Left colon (tissue), 2 donors: ENCODE measurements at places on chromosomes 2 and 18. TPM values are rescaled to one million over a fixed set of nuclear protein-coding genes. Genes with fewer than 3 reads are reported as not detected.

DNA sequence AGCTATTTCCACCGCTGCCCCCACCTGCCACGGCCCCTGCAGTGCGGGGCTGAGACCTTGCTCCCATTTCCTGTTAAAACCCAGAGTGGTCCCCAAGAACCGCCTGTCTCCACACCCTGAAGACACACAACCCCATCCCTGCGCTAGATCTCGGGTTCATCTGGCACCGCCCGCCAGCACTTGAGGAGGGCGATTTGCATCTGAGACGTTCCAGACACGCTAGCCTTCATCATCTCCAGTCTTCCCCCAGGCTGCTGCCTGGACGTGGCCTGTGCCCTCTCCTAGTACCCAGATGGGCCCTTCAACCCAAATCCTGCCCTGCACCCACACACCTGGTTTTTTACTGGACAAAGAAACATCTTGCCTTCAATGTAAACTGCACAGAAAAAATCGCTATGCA, 49.8 kb downstream of the SLC66A2 start:
- no peak for DNase-seq

The KDSR gene
- 42.8 TPM for total RNA-seq

The FZD7 gene
- 10.0 TPM for total RNA-seq

The CYRIA gene
- total RNA-seq = 2.4 TPM

DNA sequence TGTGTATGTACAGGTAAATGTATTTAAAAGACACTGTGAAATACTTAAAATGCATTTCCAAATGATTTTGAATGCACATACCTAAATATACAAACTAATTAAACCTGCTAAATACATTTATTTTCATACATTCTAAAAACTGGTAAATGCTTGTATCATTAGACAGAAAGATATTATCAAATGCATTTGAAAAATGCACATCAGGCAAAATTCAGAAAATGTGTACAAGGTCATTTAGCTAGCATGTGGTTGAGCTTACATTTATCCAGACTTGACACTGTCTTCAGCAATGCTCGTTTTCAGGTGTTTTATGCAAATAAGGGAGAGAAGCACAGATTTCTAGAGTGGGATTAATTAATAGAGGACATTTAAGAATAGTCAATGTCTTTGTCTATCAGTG, 374.2 kb downstream of the SUCLG1 start:
- no peak for DNase-seq

DNA sequence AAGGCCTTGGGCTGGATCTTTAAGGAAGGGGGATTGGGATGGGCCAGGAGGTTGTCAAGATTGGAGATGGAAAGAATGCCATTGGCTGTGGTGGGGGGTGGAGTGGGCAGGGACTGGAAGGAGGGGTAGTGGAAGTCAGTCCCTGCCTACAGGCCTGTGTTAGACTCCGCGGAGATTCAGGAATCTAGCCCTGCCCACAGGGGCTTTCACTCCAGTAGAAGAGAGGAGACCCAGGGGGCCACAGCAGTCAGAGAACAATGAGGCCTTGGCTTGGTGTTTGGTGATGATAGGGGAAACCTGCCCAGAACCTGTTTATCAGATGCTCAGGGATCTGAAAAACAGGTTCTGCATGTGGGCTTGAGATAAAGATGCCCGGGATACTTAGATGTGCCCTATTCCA, 6.1 kb downstream of the STEAP3 start:
- DNase-seq = no peak

DNA sequence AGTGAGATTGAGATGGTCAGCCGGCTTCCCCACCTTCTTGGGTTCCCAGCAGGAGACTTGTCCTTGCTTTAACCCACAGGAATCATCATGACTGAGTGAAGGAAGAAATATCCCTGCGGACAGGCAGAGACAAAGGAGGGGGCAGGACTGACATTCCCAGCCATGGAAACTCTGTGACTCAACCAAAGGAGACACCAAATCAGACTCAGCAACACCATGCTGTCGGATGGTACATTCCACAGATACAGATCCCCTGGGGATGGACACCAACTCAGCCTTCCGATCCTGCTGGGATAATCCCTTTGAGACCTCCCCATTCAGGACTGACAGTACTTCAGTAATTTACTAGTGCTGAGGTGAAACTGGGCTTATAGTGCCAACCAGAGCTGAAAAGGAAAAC, 518.3 kb downstream of the XIRP2 start:
- DNase-seq = no peak

DNA sequence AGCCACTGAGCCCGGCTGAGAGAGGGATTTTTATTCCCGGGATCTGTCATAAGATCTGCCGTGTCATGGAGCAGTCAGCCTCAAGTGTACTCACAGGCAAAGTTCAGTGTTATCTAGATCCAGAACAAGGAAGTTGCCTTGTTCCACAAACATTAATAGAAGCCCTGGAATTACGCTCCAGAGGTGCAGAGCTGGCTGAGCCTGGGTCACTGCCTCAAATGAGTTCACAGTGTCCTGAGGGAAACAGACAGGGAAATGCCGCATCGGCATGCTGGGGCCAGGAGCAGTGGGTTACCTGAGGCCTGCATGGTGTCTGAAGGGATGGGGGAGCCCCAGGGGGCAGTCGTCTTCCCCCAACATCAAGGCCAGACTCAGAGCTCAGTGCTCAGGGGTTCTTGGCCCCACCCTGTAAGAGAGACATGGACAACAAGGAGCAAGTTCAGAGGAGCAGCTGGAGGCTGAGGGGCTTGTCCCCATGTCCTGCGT, 42.7 kb upstream of the ODC1 start:
- peak; percentile 69 for DNase-seq

DNA sequence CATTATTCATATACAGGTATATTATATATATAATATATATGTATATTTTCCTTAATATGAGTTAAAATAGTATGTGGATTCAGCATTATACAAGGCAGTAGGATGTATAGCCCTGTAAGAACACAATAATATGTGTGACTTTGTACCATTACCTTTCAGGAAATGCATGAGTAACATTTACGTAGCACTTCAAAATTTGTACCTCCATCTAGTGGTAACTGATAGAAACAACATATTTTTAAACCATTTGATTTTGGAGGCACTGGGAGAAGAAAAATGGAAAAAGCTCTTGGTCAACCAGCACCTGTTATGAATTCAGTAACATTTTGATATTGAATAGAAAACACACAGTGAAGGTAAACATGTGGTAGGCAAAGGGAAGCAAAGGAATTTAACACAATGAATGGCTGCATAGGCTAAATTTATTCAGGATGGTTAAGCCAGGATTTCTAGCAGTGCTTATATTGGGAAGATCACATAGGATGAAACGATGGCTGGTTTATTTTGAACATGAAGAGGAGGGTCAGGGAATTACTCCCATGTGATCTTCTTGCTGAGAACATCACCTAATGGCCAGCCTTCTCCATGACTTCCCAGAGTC, 565.5 kb downstream of the CCDC85A start:
- no peak for DNase-seq

The ABCG8 gene
- total RNA-seq = 0.67 TPM
